A549 treated with Mapracorat at 1 μM for 4 hours (cell line): ENCODE measurements at places on chromosomes 1 and 21. TPM values are rescaled to one million over a fixed set of nuclear protein-coding genes. Genes with fewer than 3 reads are reported as not detected.

RHBDL2 gene
- total RNA-seq: 1.6 to 2.8 TPM (median 1.8 TPM) in 5 replicates

SPATA21 gene
- total RNA-seq: 0.07 to 0.22 TPM in 2 of 5 replicates, not detected in the others

IL10 gene
- total RNA-seq: not detected in 5 replicates

RORC gene
- 0.04 to 0.05 TPM in 2 of 5 replicates, not detected in the others for total RNA-seq

FOXO6 gene
- 0.40 to 1.2 TPM (median 0.80 TPM) in 5 replicates for total RNA-seq

PRAMEF6 gene
- total RNA-seq: not detected in 5 replicates

KRTAP10-11 gene
- total RNA-seq: not detected in 5 replicates

ANKRD13C gene
- 7.0 to 9.6 TPM (median 7.9 TPM) in 5 replicates for total RNA-seq

MASP2 gene
- total RNA-seq: 0.10 to 0.21 TPM (median 0.17 TPM) in 4 of 5 replicates, not detected in the other

C1orf52 gene
- total RNA-seq: 18.7 to 22.8 TPM (median 20.3 TPM) in 5 replicates

NEGR1 gene
- total RNA-seq: not detected in 5 replicates

S100A7A gene
- total RNA-seq: not detected in 5 replicates

LGR6 gene
- total RNA-seq: 0.43 to 0.93 TPM (median 0.71 TPM) in 5 replicates

IL24 gene
- total RNA-seq: 0.24 to 0.91 TPM (median 0.48 TPM) in 5 replicates

IQGAP3 gene
- total RNA-seq: 12.6 to 20.8 TPM (median 17.0 TPM) in 5 replicates

RAD54L gene
- total RNA-seq: 8.2 to 12.0 TPM (median 10.7 TPM) in 5 replicates

HSD11B1 gene
- 0.39 to 0.63 TPM (median 0.43 TPM) in 5 replicates for total RNA-seq

RIMS3 gene
- total RNA-seq: 0.97 to 1.3 TPM (median 1.1 TPM) in 5 replicates

A3GALT2 gene
- not detected in 5 replicates for total RNA-seq

SEMA6C gene
- total RNA-seq: 1.5 to 2.6 TPM (median 1.7 TPM) in 5 replicates

CASZ1 gene
- total RNA-seq: 1.6 to 2.8 TPM (median 1.9 TPM) in 5 replicates

MAD2L2 gene
- 42.4 to 53.7 TPM (median 51.6 TPM) in 5 replicates for total RNA-seq

TNNI3K gene
- total RNA-seq: 0.22 TPM in 1 of 5 replicates, not detected in the others

HES3 gene
- not detected in 5 replicates for total RNA-seq

CYP4B1 gene
- 0.16 TPM in 1 of 5 replicates, not detected in the others for total RNA-seq

CTBS gene
- 4.6 to 6.7 TPM (median 5.7 TPM) in 5 replicates for total RNA-seq

C1orf198 gene
- total RNA-seq: 17.0 to 19.6 TPM (median 19.2 TPM) in 5 replicates

CLCA1 gene
- total RNA-seq: not detected in 5 replicates

FAM151A gene
- total RNA-seq: 0.16 to 0.32 TPM (median 0.17 TPM) in 5 replicates

TTC22 gene
- total RNA-seq: not detected in 5 replicates

MORC3 gene
- 5.8 to 7.4 TPM (median 6.4 TPM) in 5 replicates for total RNA-seq

BEST4 gene
- 0.29 to 0.51 TPM (median 0.42 TPM) in 5 replicates for total RNA-seq

SLAMF1 gene
- not detected in 5 replicates for total RNA-seq

PLA2G5 gene
- total RNA-seq: not detected in 5 replicates

DNASE2B gene
- total RNA-seq: not detected in 5 replicates

CFHR4 gene
- total RNA-seq: not detected in 5 replicates

PBX1 gene
- total RNA-seq: 11.2 to 15.9 TPM (median 14.0 TPM) in 5 replicates

S100A1 gene
- total RNA-seq: 0.72 to 1.2 TPM (median 0.93 TPM) in 5 replicates

FAM43B gene
- 2.9 to 5.2 TPM (median 4.3 TPM) in 5 replicates for total RNA-seq

PPIAL4G gene
- not detected in 5 replicates for total RNA-seq

MRPL37 gene
- total RNA-seq: 84.1 to 97.0 TPM (median 96.1 TPM) in 5 replicates

THEM5 gene
- not detected in 5 replicates for total RNA-seq

TMEM269 gene
- 0.06 to 0.32 TPM (median 0.12 TPM) in 4 of 5 replicates, not detected in the other for total RNA-seq

LRRN2 gene
- 11.7 to 15.3 TPM (median 12.7 TPM) in 5 replicates for total RNA-seq
